ENCODE measurements at places on chromosomes 12 and 14.

- DNase-seq: peak; percentile 50
Observed at GRCh38 chr12:53344824-53345485, 8.8 kb upstream of the SP7 start.

DNA sequence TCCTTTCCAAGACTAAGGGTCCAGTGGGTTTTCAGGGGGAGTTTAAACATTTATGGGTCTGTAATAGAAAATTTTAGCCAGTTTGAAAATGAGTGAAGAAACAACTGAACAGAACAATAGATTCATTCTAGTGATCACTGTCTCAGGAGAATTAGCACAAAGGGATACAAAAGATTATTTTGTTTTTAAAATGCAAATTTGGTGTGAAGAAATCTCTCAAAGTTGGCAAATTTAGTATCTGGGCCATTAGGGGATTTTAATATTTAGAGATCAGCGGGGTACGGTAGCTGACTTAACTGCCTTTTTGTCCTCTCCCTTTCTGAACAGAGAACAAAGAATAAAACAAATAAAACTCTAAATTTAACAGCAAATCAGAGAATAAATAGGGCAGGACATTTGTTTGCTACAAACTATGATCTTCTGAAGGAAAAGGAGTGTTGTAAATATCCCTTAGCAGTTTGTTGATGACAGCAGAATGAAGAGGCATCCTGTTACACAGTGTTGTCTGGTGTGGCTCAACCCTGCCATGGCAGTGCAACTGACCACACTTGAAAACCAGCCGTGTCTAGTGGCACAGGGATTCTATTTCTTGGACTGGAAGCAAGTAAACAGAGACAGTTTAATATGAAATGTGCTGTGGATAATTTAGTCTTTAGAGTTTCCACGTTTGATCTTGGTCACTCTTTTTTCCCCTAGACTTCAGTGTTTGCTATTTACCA is 46.3 kb upstream of the LRTM2 start:
- DNase-seq: no peak

GRCh38 chr14:77660754-77661153 is 44.3 kb upstream of the SPTLC2 start:
- DNase-seq: no peak

DNA sequence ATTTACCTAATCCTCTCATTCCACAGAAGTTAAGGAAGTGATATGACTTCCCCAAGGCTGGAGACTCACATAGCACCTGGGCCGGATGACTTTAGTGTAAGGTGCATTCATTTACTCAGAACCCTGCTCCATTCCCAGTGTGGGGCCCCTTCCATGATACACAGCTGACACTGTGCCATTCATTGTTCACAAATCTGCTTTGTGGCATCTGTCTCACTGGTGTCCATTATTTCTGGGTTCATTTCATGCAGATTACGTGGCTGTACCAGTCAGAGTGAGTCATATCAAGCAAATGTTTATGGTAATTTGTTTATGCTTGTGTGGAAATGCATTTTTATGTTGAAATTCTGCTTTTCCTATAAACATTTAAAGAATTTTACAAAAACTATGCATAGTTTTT is 5.2 kb downstream of the ANO4 start:
- no peak for DNase-seq

DNA sequence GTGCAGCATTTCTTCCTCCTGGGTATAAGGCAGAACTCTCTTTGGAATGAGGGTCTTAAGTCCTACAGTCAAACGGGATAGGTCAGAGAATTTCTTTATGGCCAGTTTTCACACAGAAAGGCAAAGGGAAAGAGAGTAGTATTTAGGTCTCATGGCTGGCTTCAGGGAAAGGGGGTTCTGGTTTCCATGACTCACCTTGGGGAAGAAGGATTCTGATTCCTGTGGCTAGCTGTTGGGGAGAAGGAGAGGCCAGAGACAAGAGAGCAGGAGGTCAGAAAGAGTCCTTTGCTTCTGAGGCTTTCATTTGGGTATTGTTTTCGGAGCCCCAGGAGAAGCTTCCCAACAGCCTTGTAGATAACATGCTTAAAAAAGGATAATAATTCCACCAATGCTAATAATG is 332.5 kb downstream of the NPAS3 start:
- DNase-seq: no peak

- DNase-seq: no peak
Observed at GRCh38 chr14:59161561-59162175, 26.8 kb upstream of the DAAM1 start.

DNA sequence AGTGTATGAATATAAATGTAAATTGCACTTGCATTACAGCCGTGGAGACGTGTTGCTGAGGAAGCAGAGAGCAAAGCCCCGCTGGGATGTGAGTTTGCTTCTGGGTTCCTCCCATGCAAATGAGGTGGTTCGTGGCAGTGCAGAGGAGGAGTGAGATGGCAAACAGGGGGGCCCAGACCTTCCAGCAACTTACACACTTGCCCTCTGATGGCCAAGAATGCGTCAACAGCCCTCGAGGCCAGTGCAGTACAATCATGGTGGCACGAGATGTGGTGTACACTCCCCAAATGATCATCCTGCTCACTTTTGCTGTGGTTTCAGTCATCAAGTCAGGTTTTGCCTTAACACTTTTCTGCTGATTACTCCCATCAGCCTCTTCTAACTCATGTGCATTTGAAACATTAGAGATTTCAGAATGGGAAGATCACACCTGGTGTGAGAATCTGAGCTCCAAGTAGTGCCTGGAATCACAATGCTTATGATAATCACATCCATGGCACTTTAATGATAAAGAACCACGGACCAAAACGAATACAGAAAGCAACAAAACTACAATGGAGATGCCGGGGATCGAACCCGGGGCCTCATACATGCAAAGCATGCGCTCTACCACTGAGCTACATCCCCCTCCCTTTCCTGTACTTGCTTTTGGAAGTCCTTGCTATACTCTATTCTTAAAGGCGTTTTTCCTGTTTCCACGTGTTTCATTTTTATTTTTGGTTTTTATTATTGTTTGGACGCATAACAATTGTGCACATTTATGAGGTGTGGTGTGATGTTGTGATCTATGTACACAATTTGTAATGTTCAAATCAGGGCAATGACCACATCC is 7.0 kb upstream of the UBC start:
- DNase-seq: no peak

GRCh38 chr12:129776977-129777667 is 126.7 kb downstream of the TMEM132D start:
- no peak for DNase-seq

DNA sequence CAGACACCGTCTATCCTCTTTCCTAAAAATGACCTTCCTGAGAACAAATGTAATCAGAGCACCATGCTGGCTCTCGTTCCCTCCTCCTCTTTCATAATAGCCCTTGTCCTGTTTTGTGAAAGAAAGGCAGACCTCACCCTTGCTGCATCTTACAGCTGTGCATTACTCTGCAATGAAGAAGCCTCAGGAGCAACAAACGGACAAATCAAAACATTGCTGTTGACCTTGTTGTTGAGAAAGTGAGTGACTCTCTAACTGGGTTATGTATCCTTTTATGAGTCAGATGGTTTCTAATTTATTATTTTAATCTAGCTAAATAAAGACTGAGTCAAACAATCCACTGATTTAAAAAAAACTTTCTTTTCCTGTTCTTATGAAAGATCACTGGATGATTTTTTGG is 180.9 kb downstream of the RPS29 start:
- DNase-seq: no peak
